ENCODE measurements at places on chromosomes 5 and 9.

- DNase-seq, result no peak
Observed at GRCh38 chr5:149438711-149439132, 59.6 kb upstream of the IL17B start.

DNA sequence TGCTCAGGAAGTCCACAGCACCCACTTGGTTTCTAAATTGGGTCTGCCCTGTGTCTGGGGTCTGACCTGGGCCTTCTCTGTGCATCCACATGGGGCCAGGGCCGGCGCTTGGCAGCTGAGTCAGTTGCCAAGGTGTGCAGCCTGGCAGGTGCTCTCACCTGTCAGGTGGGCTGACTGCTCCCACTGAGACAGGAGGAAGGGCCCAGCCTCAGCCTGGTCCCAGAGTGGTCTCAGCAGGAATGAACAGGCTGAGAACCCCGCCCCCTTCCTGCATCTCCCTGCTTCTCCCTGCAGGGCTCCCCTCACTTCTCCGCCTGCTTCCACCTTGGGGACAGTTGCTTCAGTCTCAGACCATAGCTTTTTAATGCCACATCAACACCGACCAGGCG lies 60.5 kb downstream of the BARX1 start:
- no peak for DNase-seq

- no peak for DNase-seq
Observed at GRCh38 chr5:111321376-111321775, 97.2 kb downstream of the CAMK4 start.

- DNase-seq, result peak; percentile 79
Observed at GRCh38 chr5:96537386-96537785, 104.3 kb upstream of the PCSK1 start.

GRCh38 chr5:138711811-138712210 lies 41.4 kb upstream of the CTNNA1 start:
- DNase-seq, result no peak

- DNase-seq, result no peak
Observed at GRCh38 chr5:139877129-139877597, 81.6 kb downstream of the PSD2 start.

DNA sequence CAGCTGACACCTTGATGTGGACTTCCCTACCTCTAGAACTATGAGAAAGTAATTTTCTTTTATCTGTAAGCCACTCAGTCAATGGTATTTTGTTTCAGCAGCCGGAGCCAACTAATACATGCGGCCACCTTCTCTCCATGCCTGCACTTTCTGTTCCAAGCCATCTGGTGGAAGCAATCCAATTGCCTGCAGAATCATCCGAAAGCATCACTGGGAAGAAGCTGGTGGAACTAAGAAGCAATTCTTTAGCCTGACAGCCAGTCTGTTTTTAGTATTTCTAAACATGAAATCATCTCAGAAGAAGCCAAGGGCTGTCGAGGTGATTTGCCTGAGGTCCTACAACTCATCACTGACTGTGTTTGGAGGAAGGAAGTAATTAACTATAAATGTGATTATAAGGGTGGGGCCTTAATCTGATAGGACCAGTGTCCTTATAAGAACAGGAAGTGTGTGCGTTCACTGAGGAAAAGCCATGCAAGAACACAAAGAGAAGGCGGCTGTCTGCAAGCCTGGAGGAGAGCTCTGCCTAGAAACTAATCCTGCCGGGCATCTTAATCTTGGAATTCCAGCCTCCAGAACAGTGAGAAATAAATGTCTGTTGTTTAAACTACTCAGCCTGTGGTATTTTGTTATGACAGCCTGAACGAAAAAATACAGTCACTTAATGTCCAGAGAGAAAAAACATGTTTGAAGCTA lies 49.1 kb downstream of the NXNL2 start:
- DNase-seq, result no peak

DNA sequence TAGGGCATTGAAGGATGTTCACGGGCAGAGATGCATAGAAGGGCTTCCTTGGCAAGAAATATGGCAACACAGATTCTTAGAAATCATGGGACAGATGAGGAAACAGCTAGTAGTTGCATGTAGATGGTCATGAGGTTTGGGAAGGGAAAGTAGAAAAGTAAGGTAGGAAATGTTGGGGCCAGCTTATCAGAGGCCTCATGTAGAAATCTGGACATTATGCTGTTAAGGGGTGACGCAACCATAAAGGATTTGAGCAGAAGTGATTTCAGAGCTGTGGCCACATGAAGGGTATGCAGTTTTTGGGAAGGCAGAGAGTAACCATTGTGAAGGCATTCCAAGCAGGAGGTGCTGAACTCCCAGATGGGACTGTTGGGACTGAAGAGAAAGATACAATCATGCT lies 224.0 kb downstream of the ARHGAP26 start:
- DNase-seq, result no peak

- no peak for DNase-seq
Observed at GRCh38 chr5:3339798-3340115, 255.9 kb upstream of the IRX1 start.

- no peak for DNase-seq
Observed at GRCh38 chr5:125696762-125697161, 726.4 kb upstream of the GRAMD2B start.

- no peak for DNase-seq
Observed at GRCh38 chr5:135203593-135204036, 169.6 kb upstream of the PITX1 start.

DNA sequence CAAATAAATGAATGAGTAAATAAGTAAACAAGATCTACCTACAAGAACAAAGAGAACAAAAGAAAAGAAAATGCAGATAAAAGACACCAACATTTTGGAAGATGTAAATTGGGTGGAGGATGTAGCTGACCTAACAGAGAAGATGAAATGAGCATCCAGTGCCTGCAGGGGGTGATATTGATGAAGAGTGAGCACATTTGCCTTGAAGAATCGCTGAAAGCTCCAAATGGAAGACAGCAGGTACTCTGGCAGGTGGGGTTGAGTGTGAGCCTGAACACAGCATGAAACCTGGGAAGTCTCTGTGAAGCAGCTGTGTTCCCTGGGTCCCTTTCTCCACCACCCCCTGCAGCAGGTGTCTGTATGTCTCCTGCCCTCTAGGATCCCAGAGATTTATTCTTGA lies 125.6 kb downstream of the NXNL2 start:
- no peak for DNase-seq

- DNase-seq, result no peak
Observed at GRCh38 chr9:127277770-127278169, 13.2 kb downstream of the GARNL3 start.

- no peak for DNase-seq
Observed at GRCh38 chr5:16886366-16886736, 49.7 kb downstream of the MYO10 start.

GRCh38 chr9:71243951-71244350 lies 122.5 kb upstream of the TRPM3 start:
- DNase-seq, result no peak

DNA sequence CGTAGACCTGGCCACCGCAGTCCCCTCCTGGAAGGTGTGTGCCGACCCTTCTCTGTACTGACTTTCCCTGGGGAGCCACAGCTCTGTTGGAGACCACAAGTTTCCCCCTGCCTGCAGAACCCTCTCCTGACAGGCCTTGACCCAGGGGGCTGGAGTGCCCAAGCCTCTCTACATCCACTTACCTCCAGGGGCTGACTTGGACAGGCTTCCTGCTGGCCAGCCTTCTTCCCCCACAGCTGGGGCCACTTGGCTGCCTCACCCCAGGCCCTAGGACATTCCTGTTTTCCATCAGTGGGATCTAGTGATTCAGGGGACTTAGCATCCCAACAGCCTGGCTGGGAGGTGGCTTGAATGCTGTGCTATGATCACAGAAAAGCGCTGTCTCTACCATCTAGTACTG lies 23.6 kb downstream of the COL15A1 start:
- no peak for DNase-seq

GRCh38 chr5:134227259-134227658 lies 1.4 kb upstream of the PPP2CA start:
- no peak for DNase-seq

DNA sequence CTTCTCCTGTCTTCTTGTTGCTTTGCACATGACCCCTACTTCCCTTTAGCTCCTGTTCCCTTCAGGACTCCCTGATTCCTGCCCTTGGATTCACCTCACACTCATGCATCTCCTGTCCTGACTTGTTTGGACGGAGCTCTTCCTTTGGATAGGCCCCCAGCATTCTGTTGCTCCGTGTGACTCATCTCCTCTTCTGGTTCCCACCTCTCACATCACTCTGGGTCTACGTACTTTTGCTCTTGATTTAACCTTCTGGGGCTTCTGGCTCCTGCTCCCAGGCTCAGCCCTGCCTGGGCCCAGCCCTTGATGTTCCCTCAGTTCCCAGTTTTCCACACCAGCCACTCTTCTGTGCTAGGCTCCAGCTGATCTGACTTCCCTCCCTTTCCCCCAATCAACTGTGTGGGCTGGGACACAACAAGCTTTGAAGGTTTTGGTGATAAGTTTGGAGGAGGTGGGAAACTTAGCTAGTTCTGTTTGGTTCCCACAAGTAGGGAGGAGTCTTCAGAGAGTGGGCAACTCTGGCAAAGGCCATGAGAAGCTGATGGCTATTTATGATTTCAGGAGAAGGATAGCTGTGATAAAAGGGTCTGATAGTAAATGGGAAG lies 331.5 kb downstream of the ARHGEF28 start:
- DNase-seq, result no peak

DNA sequence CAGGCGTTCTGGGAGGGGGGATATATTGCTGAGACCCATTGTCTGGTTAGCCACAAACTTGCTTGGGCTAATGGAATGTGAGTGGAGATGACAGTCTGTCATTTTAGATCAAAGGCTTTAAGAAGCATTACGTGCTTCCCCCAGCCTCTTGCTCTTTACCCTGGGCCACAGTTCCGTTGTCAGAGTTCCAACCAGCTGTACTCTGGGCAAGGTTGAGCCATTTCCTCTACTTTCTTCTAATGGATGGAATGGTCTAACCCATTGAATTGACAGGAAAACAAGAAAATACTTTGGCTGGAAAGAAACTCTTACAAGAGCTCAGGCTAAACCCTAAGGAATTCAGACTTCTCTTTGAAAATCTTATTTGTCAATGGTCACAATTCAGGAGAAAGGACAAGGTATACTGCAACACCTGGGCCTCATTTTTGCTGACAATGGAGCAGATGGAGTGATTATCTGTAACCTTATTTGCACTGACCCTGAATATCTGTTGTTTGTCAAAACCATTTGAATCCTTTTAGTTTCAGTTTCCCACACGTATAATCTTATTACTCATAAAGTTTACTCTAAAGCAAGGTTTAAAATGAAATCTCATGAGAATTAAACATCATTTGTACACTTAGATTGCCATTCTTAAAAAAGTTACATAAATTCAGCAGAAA lies 231.4 kb downstream of the PDE4D start:
- DNase-seq, result no peak

- no peak for DNase-seq
Observed at GRCh38 chr9:90112788-90113187, 508.0 kb downstream of the GADD45G start.

DNA sequence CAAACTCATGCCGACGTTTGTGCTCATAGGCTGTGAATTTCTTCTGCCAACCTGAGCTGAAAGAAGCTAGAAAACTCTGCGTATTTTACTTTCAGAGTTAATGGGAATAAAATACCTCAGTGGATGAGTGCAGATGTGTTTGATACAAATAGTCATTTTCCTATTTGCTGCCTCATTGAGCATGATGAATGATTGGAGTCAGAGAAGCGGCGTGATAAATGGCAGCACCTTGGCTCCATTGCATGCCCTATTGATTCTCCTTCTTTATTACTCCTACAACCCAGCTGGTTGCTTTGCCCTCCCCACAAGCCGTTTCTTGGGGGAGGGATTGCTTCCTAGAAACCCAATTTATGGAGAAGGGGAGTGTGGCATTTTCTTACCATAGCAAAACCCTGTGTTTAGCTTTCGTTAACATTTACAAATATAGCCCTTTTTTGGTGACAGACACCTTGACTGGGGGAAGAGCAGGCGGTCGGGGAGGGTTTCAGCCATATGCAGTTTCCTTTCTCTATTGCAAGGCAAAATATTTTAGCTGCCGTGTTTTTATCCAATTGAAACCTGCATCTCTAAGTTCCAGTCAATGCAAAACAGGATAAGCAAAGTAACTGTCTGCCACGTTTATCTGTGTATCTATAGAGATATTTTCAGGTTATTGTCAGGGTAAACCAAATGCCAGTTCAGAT lies 93.1 kb upstream of the TBCA start:
- no peak for DNase-seq

- peak; percentile 64 for DNase-seq
Observed at GRCh38 chr5:96752341-96753016, 55.3 kb downstream of the ERAP1 start.

- DNase-seq, result no peak
Observed at GRCh38 chr5:15948190-15948589, 231.4 kb downstream of the MARCHF11 start.

GRCh38 chr5:113448252-113448651 lies 13.5 kb upstream of the TSSK1B start:
- DNase-seq, result no peak

- DNase-seq, result no peak
Observed at GRCh38 chr5:123535648-123536047, 23.7 kb downstream of the CSNK1G3 start.

DNA sequence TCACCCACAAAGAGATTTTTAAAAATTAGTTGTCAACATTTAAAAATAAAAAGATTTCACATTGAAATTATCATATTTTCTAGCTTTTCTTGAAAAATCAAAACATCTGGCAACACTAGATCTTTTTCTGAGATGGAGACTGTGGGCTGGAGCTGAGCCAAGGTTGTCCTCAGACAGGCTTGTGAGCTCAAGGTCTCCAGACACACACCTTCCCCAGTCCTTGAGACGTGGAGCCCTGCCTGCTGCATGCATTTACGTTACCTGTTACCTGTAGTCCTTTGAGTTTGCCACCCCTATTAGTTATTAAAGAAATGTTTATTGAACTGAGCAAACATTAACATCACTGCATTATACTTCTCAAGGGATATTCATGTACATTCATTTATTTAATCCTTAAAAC lies 87.5 kb upstream of the TLE1 start:
- DNase-seq, result no peak

DNA sequence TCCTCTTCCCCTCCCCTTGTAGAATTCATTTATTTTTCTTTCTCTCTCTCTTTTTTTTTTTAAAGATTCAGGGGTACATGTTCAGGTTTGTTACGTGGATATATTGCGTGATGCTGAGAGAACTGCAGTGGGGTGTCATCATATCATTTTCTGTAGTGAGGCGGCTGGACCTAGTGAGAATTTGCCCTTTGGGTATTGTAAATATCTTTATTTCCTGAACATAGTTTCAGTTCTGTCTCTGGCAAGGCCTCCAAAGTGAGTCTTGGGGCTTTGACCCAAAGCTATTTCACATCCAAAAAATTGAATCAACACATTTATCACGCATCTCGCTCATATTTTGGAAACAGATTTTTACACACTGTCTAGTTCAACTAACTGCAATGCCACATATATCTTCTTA lies 25.4 kb upstream of the MYOT start:
- no peak for DNase-seq
